ENCODE measurements at places on chromosomes 1 and 21.

- DNase-seq = no peak
Measured at GRCh38 chr1:186770421-186770820, 58.3 kb upstream of the PLA2G4A start.

- DNase-seq = peak; percentile 60
Measured at GRCh38 chr21:42164064-42164789, 54.7 kb upstream of the ABCG1 start.

DNA sequence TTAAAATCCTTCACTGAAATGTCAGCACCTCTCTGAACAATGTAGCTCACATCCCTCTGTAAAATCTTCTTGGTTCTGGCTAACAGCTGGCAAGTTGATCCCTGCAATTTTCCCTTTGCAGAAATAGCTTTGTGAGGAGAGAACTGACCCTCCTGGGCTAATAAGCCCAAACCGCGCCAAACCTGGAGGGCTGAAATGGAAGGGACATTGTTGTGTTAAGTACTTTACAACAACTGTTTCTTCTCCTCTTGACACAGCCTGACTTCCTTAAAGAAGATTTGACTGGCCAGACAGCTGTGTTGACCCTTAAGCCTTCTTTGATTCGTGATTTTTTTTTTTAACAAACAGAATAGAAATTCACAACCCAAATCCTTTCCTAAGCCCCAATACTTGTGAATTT lies 5.7 kb downstream of the LMX1A start:
- no peak for DNase-seq

GRCh38 chr1:164659621-164660411 lies 100.8 kb downstream of the PBX1 start:
- DNase-seq = no peak

DNA sequence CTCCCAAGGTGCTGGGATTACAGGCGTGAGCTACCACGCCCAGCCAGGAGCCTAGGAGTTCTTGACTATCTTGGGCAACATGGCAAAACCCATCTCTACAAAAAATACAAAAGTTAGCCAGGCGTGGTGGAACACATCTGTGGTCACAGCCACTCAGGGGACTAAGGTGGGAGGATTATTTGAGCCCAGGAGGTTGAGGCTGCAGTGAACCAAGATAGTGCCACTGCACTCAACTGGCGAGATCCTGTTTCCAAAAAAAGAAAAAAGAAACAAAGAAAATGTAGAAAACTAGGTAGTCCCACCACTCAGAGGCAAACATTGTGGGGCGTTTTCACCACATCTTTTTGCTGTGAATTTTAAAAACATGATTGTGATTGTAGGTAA lies 141.3 kb downstream of the ZZZ3 start:
- no peak for DNase-seq

DNA sequence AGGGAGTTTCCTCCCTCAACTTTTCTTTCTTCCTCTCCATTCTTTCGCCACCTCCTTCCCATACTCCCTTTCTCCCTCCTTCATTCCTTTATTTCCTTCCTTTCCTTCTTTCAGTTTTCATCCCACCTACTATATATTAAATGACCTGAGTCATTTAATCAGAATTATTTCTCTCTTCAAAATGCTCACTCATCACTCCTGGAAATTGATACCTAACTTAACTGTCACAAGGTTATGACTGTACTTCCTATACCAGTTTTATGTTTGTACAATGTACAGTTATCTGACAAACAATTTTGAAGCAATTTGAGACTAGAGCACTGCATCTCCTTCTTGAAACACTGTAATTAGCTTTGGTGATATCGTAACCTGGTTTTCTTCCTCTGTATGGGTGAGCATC lies 41.4 kb downstream of the NEXN start:
- no peak for DNase-seq

DNA sequence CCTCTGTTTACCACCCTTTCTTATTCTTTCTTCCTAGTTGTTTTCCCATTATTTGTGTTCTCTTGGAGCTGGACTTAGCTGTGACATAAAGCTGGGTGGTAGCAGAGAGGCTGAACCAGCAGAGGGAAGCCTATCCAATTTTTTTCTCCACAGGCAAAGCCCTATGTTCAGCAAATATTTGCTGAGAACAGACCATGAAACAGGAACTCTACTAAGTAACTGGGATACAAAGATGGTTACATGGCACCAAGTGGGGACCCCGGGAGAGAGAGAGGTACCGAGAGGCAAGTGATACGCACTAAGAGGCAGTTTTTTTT lies 6.6 kb downstream of the CFAP141 start:
- DNase-seq = no peak

DNA sequence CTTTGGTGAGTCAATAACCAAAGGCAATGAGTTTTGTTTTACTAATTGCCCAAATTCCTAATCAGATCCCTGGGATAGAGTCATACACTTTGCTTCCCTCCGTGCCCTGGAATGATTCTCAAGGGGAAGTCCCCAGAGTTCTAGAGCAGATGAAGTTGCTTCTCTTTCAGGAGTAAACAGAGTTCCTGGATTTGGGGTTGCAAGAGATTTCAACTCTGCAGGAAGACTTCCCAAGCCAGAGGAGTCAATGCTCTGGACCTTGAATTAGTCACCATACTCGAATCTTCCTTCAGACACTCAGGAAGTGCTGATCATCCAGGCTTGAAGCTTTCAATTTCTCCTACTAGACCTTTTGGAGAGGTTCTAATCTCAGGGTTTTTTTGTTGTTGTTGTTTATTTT lies 39.6 kb downstream of the FCER1A start:
- DNase-seq = no peak

Measured in left cardiac atrium (tissue), 4 donors.